ENCODE measurements at places on chromosomes 12 and 14. TPM values are rescaled to one million over a fixed set of nuclear protein-coding genes. Genes with fewer than 3 reads are reported as not detected.

DNA sequence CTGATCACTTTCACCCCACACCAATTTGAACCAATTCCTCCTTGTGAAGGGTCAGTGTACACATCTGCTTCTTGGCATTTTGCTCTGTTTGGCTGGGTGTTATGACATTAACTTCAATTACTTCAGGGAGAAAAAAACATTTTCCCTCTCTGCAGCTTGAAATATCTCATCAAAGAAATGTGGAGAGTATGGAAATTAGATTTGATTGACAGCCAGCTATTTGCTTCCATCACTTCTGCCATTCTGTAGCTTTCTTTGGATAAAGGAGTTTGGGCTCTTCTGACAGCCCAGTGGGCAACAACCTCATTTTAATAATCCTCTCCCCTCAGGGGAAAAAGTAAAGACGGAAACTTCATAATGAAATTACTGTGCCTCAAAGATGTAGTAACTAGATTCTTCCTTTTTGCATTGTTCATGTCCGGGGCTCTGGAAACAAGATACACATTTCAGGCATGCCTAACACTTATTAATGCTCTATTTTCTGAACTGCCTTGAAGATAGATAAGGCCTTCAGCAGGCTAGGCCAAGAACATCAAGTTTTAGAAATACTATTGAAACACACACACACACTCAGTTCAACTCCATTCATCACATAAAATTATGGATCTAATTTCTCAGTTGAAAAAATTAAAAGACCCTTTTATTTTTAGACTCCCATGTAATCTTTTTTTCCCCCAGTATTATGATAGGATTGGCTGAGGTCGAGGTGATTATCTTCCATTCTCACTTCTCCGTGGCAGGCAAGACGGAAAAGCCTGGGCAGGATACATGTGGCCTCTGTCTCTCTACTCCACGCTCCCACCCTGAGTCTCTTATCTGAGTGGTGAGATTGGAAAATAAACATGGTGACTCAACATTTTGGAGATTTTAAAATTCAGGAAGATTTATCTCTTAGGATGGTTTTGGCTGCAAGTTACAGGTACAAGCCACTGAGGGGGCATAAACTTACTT, 10.3 kb upstream of the GPHB5 start:
- H3K4me1 ChIP-seq, result no peaks in the 10 kb centered on the region
- H3K4me3 ChIP-seq, result no peak overlapping the region
- H3K27ac ChIP-seq, result no peak overlapping the region
- DNase-seq, result no peak
- H3K27me3 ChIP-seq, result no peaks in the 10 kb centered on the region

The SYT1 gene
- total RNA-seq, result 13.3 TPM

The HPD gene
- total RNA-seq, result not detected

DNA sequence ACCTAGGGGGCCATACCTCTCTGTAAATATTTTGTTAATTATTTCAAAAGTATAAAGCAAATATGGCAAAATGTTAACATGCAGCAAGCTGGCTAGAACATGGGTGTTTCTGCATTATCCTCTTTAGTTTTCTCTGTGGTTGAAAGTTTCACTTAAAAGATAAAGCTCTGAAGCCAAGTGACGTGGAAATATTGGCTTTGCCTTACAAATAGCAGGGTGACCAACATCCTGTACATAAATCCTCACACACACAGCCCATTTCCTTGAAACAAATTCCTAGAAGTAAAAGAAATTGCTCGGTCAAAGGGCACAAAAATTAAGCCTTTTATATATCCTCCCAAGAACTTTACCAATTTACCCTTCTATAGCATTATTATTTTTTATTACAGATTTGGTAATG, 10.6 kb upstream of the VWF start:
- no peaks in the 10 kb centered on the region for H3K4me1 ChIP-seq
- no peaks in the 10 kb centered on the region for H3K36me3 ChIP-seq
- no peaks in the 10 kb centered on the region for H3K27me3 ChIP-seq
- DNase-seq, result no peak
- no peak overlapping the region for H3K27ac ChIP-seq

GRCh38 chr12:107570721-107571120, 114.9 kb upstream of the PWP1 start:
- H3K36me3 ChIP-seq, result no peaks in the 10 kb centered on the region
- H3K27me3 ChIP-seq, result no peaks in the 10 kb centered on the region
- no peak for DNase-seq
- H3K4me3 ChIP-seq, result no peak overlapping the region
- no peak overlapping the region for H3K27ac ChIP-seq

The WDHD1 gene
- total RNA-seq, result 3.2 TPM

- peaks cover 82% of the 10 kb centered on the region for H3K4me1 ChIP-seq
- H3K27ac ChIP-seq, result no peak overlapping the region
- H3K4me3 ChIP-seq, result no peak overlapping the region
- H3K36me3 ChIP-seq, result no peaks in the 10 kb centered on the region
- H3K27me3 ChIP-seq, result no peaks in the 10 kb centered on the region
Observed at GRCh38 chr14:75456069-75456996, 28.5 kb downstream of the JDP2 start.

The SLC38A6 gene
- 17.2 TPM for total RNA-seq

The AKAP3 gene
- not detected for total RNA-seq

- H3K4me1 ChIP-seq, result no peaks in the 10 kb centered on the region
- H3K4me3 ChIP-seq, result no peak overlapping the region
- H3K27me3 ChIP-seq, result no peaks in the 10 kb centered on the region
Observed at GRCh38 chr12:39122562-39123204, 217.3 kb upstream of the CPNE8 start.

Data from vagina (tissue), 2 donors.